Activated naive CD4-positive, alpha-beta T cell (primary cell): ENCODE measurements at places on chromosomes 2 and 18.

GRCh38 chr2:224183086-224183485 lies 144.0 kb upstream of the SERPINE2 start:
- no peak for DNase-seq

- no peak for DNase-seq
Observed at GRCh38 chr2:9107168-9108025, 99.2 kb upstream of the ASAP2 start.

- no peak for DNase-seq
Observed at GRCh38 chr2:216765761-216766262, 70.5 kb upstream of the IGFBP5 start.

DNA sequence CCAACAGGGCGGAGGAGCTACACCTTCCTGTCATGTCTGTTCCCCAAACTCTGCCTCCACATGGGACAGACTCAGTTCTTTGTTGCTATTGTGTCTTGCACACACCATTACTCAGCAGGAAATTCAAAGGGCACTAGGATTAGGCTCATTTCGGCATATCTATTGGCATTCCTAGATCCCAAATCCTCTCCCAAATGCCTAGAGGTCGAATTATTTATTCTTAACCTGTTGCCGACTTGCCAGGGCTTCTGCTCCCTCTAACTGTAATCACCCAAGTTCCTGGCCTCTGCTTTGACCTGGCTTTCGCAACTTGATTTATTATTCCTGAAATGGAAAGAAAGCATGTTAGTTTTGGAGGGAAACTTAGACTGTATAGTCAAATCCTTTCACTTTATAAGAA lies 67.8 kb upstream of the ST6GAL2 start:
- DNase-seq: no peak

GRCh38 chr2:152573168-152573567 lies 144.1 kb downstream of the PRPF40A start:
- DNase-seq: no peak

DNA sequence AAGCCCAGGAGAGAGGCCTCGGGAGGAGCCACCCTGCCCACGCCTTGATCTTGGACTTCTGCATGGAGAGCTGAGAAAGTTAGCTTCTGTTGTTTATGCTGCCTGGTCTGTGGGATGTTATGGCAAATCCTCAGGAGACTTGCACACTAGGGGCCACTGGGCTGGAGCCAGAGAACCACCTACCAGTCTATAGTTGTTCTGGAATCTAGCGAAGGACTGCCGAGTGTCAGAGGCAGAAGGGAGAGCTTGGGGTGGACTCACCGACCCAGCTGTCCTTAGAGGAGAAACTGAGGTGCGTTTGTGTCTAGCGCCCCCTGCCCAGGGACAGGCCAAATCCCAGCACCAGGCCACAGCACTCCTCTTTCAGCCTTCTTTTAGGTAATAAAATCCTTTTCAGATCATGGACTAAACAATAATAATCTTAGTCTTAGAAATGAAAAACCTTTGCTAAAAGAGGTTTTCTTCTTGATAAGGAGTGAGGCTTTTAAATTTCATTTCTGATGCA lies 398.7 kb upstream of the SALL3 start:
- DNase-seq: no peak

DNA sequence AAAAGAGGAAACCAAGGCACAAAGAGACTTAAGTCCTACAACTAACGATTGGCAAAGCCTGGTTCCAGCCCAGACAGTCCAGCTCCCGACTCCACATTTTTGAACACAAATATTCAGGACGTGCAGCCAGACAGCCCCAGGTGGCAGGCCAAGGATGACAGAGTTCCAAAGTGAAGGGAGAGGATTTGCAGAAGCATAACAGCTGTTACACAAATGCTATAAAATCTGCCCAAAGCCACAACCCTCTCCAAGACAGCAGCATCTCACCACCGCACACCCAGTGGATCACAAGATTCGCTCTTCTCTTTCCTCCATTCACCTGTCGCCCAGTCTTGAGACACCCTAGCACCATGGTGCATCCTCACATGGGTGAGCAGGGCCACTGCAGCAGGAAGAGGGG lies 227.1 kb upstream of the ID2 start:
- DNase-seq: no peak

GRCh38 chr2:183348492-183348891 lies 224.2 kb downstream of the NUP35 start:
- no peak for DNase-seq

DNA sequence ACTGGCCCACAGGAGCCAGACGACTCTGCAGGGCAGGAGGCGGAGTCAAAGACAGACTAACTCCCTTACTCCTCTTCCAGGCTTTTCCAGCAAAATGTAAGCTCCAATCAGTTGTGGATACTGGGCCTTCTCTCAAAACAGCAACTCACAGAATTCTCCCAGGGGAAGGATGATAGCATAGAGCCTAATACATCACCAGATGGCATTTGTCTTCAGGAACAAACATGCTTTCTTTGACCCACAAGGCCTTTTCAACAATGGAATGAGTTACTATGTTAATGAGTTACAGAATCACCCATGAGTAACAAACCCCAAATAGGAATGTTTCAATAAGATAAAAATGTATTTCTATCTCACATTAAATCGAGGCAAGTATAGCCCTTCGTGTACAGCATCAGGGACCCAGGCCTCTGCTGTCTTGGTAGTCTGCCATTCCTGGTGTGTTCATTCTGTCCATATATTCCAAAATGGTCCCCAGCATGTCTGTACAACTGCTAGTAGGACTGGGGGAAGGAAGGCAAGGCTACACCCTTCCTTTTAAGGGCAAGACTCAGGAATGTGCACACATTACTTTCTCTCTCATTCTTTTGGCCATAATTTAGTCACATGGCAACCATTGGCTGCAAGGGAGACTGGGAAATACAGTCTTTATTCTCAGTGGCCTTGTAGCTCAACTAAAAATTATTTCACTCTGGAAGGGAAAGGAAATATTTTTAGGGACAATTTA lies 76.4 kb downstream of the BOD1L2 start:
- no peak for DNase-seq

GRCh38 chr2:48412443-48413250 lies 117.3 kb upstream of the STON1 start:
- no peak for DNase-seq

DNA sequence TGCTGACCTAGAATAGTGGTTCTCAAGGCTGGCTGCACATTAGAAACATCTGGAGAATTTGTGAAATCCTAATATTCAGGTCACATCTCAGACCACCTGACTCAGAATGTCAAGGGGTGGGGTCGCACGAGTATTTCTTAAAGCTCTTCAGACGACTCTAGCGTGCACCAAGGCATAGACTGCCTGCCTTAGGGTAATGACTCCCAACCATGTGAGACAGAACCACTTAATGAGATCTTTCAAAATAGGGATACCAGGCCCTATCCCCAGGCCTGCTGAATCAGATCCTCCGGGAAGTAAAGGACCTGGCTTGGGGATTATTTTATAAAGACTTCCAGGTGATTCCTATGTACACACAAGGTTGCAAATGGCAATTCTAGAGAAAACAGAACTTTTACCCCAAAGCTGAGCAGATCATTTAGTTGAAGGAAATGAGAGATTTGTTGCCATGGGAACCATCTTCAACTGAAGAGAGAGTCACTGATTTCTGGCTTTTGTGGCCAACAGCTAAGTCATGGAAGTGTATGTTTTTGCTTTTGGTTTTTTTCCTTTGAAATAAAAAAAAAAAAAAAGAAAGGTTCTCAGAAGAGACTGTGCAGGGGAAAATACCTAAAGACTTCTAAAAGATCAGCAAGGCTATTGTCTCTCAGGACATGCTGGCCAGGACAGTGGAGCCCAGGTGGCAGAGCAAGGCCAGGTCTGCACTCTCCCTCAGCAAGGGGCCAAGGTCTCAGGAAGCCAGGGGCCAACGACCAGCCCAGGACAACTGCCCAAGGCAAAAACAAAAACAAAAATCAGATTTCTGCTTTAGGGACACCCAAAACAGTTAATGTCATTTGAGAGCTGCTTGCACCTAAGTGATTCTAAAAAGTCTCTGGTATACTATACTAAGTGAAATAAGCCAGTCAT lies 15.3 kb upstream of the LOXHD1 start:
- DNase-seq: no peak

- DNase-seq: no peak
Observed at GRCh38 chr2:98378901-98379300, 32.6 kb downstream of the CNGA3 start.

DNA sequence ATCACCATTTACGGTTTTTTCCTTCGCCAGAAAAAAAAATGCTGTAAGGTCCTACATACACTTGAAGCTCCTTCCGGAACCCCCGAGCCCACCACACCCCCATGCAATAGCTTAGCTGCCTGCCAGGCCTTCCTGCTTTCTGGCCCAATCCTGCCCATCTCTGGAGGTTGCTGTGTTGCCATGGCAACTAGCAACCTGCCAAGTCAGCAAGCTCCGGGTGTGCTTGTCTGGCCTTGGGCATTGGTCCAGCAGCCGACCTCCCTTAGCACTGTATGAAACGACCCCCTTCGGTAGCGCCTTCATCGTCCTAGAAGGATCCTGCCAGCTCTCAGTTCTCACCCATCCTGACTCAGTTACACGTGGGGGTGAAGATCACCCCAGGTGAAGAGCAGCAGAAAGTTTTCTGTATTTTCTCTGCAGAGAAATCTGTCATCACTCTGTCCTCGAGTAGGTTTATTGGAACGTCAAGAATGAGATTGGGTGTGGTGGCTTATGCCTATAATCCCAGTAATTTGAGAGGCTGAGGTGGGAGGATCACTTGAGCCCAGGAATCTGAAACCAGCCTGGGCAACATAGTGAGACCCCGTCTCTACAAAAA lies 47.4 kb upstream of the MTCL1 start:
- DNase-seq: no peak

- no peak for DNase-seq
Observed at GRCh38 chr2:39511219-39511604, 74.1 kb upstream of the MAP4K3 start.
